Liver (tissue), 10 donors: ENCODE measurements at places on chromosomes 2 and 18. TPM values are rescaled to one million over a fixed set of nuclear protein-coding genes. Genes with fewer than 3 reads are reported as not detected.

DNA sequence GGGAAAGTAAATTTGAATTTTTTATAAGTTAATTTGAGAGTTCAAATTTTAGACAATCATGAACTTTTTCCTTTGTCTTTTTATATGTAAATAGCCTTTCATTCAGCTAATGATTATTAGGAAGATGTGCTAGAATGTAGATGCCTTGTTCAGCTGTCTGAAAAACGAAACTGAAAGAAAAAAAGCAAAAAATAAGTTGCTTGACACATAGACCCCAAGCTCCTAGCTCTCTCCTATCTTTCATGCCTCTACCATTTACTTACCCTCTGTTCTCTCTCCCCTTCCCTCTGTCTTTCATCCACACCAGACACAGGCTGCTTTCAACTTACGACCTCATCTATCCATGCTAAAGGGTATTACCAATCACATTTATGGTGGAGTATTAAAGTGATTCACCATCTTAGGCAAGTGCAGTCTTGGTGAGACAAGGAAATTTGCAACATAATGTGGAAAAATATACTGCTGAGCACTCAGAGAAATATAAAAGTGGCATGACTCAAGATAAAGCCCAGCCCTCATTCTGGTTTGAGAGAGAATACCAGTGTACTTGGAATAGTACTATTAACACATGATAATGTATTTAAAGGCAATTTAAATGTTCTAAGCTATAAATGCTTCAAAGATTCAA lies 425.6 kb downstream of the SUCLG1 start:
- DNase-seq = no peak

- DNase-seq = no peak
Observed at GRCh38 chr2:195404651-195405050, 252.4 kb upstream of the SLC39A10 start.

- DNase-seq = no peak
Observed at GRCh38 chr2:120149406-120149805, 73.8 kb downstream of the TMEM185B start.

DNA sequence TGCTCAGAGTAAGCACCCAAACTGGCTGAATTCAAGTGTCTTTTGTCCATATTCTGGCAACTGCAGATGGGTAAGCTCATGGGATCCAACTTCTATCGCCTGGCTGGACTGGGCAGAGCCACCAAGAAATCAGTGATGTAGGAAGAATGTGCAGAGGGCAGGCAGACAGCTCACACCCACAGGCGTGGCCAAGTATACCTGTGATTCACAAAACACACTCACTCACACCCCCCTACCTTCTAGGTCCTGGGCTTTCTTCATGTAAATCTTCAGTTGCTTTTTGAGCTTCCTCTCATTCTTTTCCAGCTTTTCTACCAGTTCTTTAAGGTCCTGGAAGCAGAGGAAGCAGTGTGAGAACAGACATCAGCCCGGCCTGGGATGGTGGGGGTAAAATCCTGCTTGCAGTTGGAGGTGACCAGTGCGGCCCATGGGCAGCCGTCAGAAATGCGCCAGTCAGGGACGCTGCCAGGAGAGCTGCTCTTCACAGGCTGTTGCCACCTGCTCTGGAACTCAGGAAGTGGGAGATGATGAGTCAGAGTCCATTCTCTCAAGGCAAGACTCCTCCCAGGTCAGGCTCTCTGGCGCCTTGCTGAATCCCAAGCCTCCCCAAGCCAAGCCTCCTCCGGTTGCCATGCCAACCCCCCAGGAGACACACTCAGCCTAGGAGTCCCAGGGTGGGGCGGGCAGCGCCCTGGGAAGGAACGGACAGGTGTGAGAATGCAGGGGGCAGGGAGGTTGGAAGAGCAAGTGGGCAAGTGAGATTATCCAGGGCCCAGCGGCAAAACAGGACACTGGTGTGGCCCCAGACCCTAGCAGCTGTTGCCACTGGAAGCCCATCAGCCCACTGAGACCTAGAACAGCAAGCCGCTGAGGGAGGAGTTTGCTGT lies 36.2 kb upstream of the ACAA2 start:
- DNase-seq = no peak

DNA sequence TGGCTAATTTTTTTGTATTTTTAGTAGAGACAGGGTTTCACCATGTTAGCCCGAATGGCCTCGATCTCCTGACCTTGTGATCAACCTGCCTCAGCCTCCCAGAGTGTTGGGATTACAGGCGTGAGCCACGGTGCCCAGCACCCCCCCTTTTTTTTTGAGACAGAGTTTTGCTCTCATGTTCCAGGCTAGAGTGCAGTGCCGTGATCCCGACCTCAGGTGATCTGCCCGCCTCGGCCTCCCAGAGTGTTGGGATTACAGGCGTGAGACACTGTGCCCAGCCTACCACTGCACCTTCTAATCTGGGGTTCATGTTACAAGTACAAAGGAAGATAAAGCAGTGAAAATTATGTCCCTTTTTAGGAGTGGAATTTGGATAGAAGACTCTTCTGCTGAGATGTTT lies 41.5 kb upstream of the CABLES1 start:
- DNase-seq = no peak

DNA sequence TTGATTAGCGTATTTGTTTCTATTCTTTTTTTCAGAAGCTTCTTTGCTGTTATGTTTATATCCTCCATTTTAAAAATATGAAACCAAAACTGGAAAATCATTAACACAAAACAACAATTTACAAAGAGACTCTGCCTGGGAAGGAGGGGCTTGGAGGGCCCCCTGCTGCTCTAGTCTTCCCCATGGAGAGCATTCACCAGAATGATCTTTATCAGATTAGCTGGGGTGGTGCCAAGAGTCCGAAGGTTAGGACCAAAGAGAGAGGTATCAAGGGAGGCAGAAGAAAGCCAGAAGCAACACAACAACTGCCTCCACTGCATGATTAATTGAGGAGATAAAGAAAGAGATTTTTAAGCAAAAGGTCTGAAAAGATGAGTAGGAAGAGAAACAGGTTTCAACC lies 218.6 kb downstream of the IRS1 start:
- DNase-seq = no peak

The MROH2A gene
- 0.28 TPM for polyA plus RNA-seq

The ALPG gene
- not detected for polyA plus RNA-seq
